ENCODE measurements at places on chromosomes 3 and 15. TPM values are rescaled to one million over a fixed set of nuclear protein-coding genes. Genes with fewer than 3 reads are reported as not detected.

- DNase-seq = no peak
Measured at GRCh38 chr3:188571531-188572095, 417.7 kb downstream of the LPP start.

DNA sequence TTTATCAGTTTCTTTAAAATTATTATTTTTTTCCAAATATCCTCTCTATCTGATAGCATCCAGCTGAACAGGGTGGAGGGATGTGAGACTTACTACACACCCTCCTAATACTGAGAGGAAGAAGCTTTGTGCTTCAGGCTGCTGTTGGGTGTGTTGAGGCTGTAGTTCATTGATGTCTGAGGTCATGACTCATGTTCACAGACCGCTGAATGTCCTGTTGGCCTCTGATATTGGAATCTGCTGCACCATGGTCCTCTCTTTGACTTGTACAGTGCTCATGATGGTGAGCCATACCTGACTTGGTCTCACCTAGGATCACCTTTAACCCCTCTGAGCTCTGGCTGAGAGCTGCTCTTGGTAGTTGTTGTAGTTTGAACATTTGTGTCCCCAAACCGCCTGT, 302.9 kb downstream of the SATB1 start:
- no peak for DNase-seq

GRCh38 chr3:32990116-32990515, 38.7 kb downstream of the CCR4 start:
- DNase-seq = no peak

- no peak for DNase-seq
Measured at GRCh38 chr3:52237657-52238172, 1.2 kb downstream of the TWF2 start.

ZPLD1 gene
- not detected for polyA plus RNA-seq
